ENCODE measurements at places on chromosomes 5 and 9.

DNA sequence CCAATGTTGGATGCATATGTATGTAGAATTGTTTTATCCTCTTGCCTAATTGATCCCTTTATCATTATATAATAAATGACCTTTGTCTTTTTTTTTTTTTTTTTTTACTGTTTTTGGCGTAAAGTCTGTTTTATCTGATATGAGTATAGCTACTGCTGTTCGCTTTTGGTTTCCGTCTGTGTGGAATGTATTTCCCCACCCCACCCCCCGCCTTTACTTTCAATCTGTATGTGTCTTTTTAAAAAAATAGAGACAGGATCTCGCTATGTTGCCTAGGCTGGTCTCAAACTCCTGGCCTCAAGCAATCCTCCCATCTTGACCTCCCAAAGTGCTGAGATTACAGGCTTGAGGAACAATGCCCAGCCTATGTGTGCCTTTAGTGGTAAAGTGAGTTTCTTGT, 11.3 kb downstream of the AHRR start:
- DNase-seq: no peak

DNA sequence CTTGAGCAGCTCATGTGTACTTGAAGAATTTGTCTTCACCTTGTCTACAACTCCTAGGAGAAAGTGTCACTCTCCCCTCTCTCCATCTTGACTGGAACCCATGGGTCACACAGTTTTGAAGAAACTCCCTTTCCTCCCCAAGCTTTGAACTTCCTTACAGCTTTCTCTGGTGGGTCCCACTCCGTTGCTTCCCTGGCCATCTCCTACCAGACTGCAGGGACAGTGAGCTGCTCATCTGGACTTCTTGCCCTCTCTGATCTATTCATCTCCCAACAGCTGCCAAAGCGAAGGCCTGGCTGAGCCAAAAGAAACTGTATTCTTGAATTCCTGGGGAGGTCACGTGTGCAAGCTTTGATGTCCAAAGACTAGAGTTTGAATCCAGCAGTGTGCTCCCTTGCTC, 22.7 kb upstream of the CXCL14 start:
- DNase-seq: no peak

DNA sequence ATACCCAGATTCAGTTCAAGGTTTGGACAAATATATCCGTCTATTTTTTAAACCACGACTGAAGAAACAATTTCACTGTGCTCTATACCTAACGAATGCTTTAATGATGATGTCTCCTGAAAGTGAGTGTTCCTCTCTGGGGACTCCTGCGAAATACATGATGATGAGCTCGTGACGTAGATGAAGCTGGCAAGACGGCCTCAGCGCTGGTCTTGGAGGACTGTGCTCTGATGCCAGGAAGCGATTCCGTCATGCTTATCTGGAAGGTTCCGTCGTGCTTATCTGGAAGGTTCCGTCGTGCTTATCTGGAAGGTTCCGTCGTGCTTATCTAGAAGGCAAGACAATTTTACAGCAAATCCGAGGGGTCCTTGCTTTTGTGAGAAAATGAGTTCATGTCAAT, 250.8 kb upstream of the IRX2 start:
- no peak for DNase-seq

DNA sequence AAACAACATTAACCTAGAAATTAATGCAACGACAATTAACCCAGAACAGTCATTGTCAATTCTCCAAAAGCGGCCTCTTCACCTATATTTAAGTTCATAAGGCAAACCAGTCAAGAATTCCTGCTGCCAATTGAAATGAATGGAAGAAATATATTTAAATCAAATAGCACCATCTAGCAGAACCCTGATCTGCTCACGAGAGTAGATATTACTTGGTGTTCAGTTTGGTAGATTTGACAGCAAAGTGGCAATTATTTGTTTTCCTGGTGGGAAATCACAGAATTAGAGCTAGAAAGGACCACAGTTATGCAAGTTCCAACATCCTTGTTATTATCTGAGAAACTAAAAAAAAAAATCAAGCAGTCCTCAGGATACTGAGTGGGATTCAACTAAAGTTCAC, 2.3 kb downstream of the SSBP2 start:
- no peak for DNase-seq

- DNase-seq: no peak
Observed at GRCh38 chr9:82912645-82913044, 150.3 kb downstream of the RASEF start.

- no peak for DNase-seq
Observed at GRCh38 chr5:73119451-73120157, 771 bp upstream of the TMEM171 start.

- no peak for DNase-seq
Observed at GRCh38 chr5:66416698-66417097, 179.5 kb upstream of the MAST4 start.

DNA sequence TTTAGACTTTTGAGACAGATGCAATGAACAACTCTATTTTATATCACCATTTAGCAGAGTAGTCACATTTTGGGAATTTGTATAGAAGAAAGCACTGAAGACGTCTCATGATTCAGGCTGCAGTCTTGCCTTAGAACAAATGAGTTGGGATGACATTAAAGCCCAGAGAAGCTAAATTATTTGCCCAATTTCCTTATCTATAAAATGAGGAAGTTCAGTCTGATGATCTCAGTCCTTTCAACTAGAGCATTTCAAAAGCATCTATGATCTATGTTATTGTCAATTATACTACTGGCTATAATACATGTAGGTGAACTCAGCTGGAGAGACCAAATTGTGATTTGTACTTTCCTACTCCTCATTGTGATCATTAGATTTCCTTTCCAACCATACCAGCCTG, 154.1 kb downstream of the OSTF1 start:
- DNase-seq: no peak

GRCh38 chr5:135195270-135195608, 161.2 kb upstream of the PITX1 start:
- no peak for DNase-seq

DNA sequence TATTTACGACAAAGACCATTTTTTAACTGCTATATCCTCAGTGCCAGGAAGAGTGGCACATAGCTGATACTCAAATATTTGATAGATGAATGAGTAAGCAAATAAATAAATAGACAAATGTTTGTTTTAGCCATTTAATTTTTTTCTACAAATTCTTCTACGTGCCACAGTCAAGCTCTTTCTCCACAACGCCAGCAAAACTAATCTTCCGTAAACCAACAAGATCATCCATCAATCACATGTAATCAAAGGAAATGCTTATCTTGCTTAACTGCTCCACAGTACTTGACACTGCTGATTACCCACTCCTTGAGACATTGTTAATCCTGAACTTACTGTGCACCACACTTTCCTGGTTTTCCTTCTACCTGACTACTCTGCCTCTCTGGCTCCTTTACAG, 136.7 kb downstream of the EDIL3 start:
- DNase-seq: no peak

DNA sequence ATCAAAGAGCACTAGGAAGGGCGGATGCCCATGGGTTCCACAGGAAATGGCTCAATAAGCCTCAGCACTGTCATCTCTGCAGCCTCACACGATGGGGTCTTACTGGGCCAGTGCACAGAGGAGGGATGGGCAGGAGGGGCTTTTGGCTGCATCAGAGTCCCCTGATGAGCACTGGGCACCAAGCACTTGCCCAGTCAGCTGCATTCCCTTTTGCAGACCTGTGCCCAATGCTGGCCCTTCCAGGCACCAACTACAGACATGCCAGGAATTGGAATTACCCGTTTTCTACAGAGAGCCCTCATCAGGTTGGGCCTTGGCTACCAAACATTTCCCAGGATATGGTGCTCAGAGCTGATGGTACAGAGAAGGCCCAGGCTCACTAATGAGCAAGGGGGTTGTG, 182.5 kb downstream of the HSPA4 start:
- DNase-seq: no peak
